ENCODE measurements at places on chromosomes 1 and 21.

GRCh38 chr1:21916447-21917238 lies 20.5 kb downstream of the HSPG2 start:
- DNase-seq, result no peak

DNA sequence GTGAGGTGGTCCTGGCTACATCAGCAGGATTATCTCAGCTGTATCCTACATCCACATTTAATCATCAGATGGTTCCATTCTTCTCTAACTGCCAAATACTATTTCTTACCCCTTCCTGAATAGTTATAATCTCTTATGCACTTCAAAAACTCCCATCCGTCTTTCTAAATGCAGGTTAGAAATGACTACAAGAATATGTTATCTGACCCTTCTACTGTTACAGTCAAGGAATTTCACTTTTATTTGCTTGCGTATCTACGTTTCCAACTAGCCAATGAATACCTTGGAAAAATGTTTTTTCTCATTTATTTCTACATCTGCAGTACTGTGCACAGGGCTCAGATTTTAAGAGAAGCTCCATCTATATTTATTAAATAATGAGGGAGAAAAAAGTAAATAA lies 709.9 kb downstream of the KCNT2 start:
- DNase-seq, result no peak

GRCh38 chr1:197773856-197774255 lies 1.4 kb downstream of the DENND1B start:
- no peak for DNase-seq

DNA sequence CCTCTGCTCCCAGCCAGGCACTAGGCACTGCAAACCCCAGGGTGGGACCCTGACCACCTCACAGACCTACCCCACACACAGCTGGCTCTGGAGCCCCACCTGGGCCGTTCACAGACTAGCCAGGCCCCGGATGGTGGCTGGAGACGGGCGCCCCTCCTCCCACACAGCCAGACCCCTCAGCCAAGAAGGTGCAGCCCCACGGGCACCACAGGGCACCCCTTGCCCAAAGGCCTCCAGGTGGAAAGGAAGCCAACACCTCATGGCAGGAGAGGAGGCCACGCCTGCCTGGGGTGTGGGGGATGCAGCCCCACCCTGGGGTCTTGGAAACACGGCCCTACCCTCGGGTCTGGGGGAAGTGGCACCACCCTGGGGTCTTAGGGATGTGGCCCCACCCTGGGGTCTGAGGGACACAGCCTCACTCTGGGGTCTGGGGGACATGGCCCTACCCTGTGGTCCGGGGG lies 44.6 kb downstream of the WNT9A start:
- no peak for DNase-seq

- DNase-seq, result no peak
These were observed 49.8 kb upstream of the SEC16B start for GRCh38 chr1:178019622-178020021.

DNA sequence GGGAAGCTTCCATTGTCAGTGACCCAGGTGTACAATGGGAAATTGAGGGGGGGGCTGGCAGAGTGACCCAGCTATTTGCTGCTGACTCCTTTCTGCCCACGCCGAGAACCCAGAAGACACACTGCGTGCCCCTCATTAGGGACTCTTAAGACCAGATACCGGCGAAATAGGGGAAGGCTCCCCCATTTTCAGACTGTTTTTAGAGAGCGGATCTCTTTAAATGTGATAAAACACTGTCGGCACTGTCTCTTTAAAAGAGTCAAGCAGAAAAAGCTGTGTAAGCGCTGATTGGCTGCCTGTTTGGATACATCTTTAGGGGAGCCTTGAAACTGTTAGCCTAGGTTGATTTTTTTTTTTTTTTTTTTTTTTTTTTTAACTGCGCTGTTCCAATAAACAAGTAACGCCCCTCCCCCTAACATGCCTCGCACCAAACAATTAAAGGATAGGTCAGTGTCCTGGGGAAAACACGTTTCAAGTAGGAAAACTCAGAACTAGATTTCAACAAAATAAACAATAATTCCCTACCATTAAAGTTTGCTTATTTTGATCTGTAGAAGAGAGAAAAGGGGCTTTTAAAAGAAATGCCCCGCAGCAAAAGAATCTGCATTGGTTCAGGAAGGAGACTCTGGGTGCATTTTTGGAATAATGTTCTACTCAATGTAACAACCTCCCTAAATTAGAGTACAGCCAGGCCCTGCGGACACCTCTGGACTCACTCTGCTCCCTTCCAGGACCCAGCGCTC lies 1.4 kb upstream of the SSBP3 start:
- DNase-seq, result peak; percentile 69

- no peak for DNase-seq
These were observed 4.2 kb upstream of the ZNF496 start for GRCh38 chr1:247335882-247336281.

DNA sequence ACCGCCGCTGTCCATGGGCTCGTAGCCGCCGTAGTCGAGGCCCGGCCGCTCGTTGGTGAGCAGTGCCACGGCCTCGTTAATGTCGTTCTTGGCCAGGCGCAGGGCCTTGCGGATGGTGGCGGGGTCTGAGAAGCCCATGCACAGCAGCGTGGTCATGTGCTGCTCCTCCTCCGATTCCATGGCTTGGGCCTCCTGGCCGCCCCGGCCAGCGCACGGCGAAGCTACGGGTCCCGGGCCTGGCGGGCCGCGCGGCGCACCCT lies 300 bp downstream of the USP24 start:
- peak; percentile 39 for DNase-seq

DNA sequence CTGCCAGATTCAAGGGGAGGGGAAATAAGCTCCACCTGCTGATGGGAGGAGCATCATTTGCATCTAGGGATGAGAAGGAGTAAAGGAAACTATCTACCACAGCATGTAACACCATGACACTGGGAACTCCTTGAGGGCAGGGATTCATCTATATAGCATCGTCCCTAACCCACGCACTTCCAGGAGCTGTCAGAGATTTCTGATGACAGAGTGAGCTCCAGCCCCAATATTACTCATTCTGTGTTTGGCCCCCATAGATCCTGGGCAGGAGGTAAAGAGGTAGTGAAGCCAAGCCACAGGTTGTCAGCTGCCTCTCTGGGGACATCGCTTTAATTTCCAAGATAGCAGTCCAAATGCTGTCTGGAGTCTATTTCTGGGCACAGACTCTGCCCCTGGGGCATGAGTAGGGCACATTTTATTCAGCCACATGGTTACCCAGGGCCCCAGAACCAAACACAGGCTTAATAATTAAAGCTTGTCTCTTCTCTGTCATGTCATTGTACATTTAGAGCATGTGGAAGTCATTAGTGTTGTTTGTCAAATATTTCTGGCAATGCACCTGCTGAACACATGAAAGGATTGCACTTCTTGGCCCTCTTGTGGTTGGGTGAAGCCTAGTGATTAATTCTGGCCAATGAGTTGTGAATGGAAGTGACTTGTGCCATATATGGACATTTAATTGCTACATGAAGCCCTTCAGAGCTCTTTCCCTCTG lies 105.9 kb upstream of the POU3F1 start:
- DNase-seq, result no peak

DNA sequence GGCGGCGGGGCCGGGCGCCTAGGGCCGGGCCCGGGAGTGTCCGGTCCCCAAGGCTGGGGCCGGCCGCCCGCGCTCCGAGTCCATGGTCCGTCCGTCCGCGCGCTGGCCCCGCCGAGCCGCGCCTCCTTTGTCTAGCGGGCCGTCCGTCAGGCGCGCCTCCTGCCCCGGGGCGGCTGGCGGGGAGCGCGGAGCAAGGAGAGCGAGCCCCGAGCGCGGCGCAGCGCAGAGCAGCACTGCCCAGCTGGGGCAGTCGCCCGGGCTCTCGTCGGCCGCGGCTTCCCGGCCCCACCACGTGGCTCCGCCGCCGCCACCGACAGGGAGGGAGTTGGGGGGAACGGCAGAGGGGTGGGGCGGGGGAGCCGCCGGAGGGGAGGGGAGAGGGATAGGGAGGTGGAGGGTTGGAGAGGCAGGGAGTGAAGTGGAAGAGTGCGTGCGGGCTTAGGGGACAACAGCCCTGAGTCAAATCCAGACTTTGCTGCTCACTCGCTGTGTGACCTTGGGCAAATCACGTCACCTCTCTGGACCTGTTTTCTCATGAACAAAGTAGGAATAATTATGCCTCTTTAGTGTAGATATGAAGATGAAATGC lies at the start of gene NKAIN1:
Gene NKAIN1 (minus strand): TSS at position 235 of the 589 bp plus-strand sequence. CDS start 340 bp downstream, outside the sequence.
- no peak for DNase-seq

- DNase-seq, result no peak
These were observed 35.2 kb upstream of the RCSD1 start for GRCh38 chr1:167594822-167595221.

GRCh38 chr1:207318072-207318619 lies 3.3 kb upstream of the CD55 start:
- DNase-seq, result no peak

DNA sequence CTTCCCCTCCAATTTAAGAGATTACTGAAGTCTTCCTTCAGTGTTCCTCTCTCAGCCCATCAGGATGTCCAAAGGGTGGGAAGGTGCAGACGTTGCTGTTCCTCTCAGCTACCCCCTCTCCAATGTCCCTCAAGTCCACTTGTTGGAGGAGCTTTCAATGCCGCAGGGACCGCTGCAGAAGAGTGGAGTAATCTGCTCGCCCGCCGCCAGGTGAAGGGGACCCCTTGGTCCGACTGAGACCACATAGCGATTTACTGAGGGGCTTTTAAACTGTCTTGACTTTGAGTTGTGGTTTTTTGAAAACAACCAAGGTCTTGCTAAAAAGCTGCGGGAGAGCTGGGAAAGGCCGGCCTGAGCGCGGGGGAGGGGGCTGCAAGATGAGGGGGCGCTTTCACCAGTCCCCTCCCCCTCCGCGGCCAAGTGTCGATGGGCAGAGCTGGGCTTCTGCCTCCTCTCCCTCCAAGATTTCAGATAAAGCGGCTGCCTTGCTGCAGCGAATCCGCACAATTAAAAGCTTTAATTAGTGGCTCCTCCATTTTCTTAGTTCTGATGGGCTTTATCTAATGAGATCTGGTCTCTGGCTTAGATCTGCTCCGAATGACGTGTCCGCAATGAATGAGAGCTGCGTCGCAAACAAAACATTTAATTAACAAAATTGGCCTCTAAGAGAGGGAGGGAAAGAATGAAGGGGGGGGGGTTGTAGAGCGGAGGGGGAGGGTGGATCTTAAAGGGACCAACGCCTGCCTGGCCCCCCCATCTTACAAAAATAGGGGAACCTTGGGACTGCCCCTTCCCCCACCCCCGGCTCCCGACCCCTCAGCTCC lies 5.9 kb downstream of the LMO4 start:
- peak; percentile 41 for DNase-seq

GRCh38 chr1:175826705-175827104 lies 83.3 kb upstream of the TNR start:
- DNase-seq, result no peak

DNA sequence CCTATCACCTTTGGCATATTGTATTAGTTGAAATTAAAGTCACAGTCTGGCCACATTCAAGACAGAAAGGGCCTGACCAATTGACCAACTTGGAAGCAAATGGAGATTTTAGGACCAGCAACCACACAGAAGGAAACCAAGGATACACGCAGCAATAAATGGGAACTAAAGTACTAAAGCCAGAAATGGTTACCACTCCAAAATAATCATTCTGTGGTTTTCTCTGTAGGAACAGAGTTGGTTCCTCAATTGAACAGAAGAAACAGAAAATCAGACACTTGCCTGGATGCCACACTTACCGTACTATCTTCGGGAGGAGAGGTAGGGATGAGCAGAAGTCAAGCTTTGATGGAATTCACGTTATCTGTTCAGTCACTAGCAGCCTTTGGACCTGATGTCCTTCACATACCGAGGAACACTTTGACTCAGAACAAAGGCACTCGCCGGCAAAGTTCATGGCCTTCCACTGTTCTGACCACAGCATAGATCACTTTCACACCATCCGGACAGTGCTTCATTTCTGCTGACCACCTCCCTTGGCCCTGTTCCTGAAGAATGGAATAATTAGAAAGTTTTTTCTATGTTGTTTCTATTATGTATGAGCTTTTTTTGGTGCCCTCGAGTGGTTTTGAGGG lies 96.9 kb downstream of the LPAR3 start:
- DNase-seq, result no peak

- no peak for DNase-seq
These were observed 15.9 kb upstream of the PADI3 start for GRCh38 chr1:17232759-17233661.

GRCh38 chr1:183278739-183279591 lies 92.9 kb downstream of the LAMC2 start:
- no peak for DNase-seq

Measured in D721Med (cell line).